Calu3 (cell line): ENCODE measurements at places on chromosomes 3 and 15.

- DNase-seq, result no peak
Measured at GRCh38 chr3:141330235-141330634, 38.1 kb upstream of the ZBTB38 start.

DNA sequence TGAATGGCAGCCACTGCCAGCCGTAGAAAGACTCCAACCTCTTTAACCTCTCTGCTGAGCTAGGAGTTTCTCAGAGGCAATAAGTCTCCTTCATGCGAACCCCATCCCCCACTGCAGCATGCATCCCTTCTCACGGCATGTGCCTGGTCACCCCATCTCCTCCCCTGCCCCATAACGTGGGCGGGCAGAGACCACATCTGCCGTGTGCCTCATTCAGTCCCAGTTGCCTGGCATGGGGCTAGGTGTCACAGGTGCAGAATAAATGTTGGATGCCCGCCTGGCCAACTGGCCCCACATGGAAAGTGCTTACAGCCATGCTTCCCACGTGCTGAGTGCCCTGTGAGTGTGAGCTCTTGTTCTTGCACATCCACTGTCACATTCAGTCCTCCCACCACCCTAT is 43.5 kb upstream of the NTRK3 start:
- DNase-seq, result no peak

DNA sequence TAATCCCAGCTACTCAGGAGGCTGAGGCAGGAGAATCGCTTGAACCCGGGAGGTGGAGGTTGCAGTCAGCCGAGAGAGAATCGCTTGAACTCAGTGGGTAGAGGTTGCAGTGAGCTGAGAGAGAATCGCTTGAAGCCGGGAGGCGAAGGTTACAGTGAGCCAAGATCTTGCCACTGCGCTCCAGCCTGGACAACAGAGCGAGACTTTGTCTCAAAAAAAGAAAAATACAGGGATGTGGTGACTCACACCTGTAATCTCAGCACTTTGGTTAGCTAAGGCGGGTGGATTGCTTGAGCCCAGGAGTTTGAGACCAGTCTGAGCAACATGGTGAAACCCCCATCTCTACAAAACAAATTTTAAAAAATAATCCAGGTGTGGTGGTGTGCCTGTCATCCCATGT is 26.8 kb downstream of the UBE2E1 start:
- no peak for DNase-seq

- no peak for DNase-seq
Measured at GRCh38 chr3:178421069-178421468, 115.2 kb upstream of the KCNMB2 start.

DNA sequence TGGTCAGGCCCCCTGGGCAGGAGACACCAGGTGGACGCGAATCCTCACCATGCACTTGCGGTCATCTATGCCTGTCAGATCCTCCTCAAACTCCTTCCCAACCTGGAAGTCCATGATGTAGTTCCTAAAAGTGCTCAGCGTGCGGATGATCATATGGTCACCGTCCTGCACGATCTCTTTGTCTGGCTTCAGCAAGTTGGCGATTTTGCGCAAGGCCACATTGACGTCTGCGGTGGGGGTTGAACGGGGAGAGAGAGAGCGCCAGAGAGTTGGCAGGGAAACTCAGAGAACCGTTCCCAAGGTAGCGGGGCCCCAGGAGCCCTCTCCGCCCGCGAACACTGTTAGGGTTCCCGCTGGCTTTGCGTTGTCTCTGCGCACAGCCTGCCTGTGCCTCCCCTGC is 809 bp downstream of the RBP1 start:
- DNase-seq, result no peak

GRCh38 chr3:4734454-4734853 is 241.3 kb downstream of the ITPR1 start:
- DNase-seq, result no peak

DNA sequence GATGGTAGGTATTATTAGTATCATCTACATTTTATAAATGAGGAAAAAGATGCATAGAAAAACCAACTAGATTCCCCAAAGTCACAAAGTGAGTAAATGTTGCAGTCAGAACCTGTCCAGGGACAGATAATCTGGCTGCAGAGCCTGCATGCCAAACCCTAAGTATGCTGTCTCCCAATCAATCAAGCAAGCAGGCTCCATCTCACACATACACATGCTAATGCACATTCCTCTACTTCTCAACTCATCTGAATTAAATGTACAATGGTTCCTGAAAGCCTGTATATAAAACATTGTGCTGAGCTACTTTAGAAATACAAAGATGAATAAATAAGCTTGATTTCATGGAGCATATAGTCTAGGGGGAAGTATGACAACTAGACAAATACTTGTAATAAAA is 101.0 kb downstream of the CBLB start:
- DNase-seq, result no peak

DNA sequence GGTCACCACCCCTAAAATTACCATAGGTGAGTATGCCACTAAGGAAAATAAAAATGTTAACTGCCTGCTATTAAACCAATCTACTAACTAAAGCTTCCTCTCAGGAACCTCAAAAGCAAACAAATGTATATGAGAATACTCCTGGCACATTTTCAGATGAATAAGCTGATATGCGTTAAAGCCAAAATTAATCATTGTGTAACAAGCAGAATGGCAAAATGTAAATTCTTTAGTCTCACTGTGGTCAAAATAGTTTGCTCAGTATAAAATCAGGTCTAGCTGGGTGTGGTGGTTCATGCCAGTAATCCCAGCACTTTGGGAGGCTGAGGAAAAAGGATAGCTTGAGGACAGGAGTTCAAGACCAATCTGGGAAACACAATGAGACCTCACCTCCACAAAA is 53.6 kb downstream of the SUMF1 start:
- no peak for DNase-seq

GRCh38 chr3:169879845-169880575 is 10.3 kb upstream of the LRRC31 start:
- DNase-seq, result no peak

- no peak for DNase-seq
Measured at GRCh38 chr15:59020322-59020721, 32.9 kb downstream of the RNF111 start.

GRCh38 chr15:41417418-41418195 is 712 bp downstream of the RTF1 start:
- DNase-seq, result no peak

DNA sequence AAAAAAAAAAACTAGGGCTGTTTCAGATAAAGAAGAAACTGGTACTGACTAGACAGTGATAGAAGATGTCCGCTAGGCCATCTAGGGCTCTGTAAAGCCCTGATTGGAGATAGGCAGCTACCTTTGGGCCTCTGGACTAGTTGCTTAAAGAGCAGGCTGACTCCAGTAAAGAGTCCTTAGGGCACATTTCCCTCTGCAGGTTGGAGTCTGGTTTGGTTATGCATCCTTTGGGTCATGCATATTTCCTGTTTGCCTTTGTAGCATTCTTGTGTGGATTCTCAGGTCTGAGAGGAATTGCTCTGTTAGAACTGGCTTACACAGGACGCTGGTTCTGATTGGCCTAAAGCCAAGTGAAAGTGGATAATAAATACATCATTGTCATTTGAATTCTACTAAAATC is 165.5 kb upstream of the LRRN1 start:
- no peak for DNase-seq

DNA sequence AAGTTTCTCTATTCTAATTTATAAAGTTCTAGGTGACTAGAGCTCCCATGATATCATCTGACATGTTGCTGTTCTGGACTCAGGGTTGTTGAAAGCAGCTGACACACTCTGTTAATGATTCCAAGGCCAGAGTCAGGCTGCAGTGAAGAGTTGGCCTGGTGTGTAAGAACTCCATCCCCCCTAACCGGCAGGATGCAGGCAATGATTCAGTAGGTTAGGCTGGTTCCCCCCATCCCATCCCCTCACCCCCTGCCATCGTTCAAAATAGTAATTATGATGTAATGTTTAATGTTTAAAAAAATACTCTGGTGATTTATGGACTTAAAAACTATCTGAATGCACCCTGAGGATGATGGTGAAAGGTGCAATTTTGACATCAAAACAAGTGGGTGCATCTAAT is 4.6 kb upstream of the TRIM71 start:
- DNase-seq, result no peak

- DNase-seq, result no peak
Measured at GRCh38 chr3:194622621-194623340, 10.4 kb downstream of the TMEM44 start.

- DNase-seq, result no peak
Measured at GRCh38 chr3:152669560-152669959, 165.4 kb upstream of the P2RY1 start.

DNA sequence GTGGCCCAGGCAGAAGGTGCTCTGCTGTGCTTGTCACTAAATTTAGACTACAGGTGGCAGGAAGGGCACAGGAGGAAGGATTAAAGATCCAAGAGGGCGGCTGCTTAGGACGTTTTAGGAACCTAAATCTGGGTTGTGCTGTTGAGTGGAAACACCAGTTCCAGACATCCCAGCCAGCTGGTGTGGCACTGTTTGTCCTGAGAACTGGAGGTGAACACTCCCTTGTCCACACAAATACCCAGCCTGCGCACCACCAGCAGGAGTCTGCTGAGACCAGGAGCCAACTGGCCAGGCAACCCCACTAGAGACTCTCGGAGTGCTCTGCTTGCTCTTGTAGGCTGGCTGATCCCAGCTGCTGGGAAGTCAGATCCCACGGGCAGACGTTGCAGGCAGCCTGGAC is 30.3 kb upstream of the UACA start:
- no peak for DNase-seq
